Muscle of arm (tissue), 14 donors: ENCODE measurements at places on chromosomes 3 and 15. TPM values are rescaled to one million over a fixed set of nuclear protein-coding genes. Genes with fewer than 3 reads are reported as not detected.

Gene BFSP2
- polyA plus RNA-seq, result not detected

- DNase-seq, result no peak
Measured at GRCh38 chr3:110816008-110816407, 255.6 kb upstream of the NECTIN3 start.

DNA sequence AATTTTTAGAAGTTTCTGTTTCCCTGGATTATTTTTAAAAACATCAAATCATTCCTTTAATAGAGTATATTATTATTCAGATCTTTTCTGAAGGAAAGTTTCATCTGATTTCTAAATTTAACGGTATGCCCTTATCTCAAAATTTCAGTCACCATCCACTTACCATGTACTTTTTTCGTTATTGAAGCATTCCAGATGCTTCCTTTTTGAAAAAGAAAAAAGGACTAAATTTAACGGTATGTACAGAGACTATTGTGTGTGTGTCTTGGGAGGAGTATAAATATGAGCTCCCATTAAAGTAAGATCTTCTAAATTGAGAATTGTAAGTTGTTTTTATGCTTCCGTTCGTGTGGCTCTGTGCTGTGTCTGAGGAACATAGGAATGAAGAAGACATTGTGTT lies 517.4 kb upstream of the GOLIM4 start:
- DNase-seq, result no peak

Gene CLDN16
- 0.36 TPM for polyA plus RNA-seq

Gene SLC25A20
- 16.5 TPM for polyA plus RNA-seq

Gene MYD88
- polyA plus RNA-seq, result 22.6 TPM

GRCh38 chr3:132245552-132246142 lies 71.6 kb upstream of the ACP3 start:
- peak; percentile 34 for DNase-seq

DNA sequence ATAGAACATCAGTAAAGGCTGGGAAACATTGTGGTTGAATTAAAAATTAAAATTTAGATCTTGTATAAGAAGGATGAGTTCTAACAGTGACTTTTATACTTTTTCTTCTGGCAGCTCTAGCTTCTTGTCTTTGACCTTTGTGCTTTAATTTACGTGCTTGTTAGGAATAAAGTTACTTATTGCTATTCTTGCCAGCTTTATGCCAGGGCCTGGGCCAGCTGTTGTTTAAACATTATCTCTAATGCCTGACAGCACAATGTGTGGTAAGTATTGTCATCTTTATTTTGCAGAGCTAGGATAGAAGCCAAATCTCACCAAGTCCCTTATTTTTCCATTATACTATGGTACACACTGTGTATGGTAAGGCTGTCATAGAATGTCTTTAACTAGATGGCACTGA lies 766.7 kb upstream of the GOLIM4 start:
- DNase-seq, result no peak

Gene HIGD2B
- not detected for polyA plus RNA-seq

Gene PPP1R14D
- not detected for polyA plus RNA-seq

- DNase-seq, result no peak
Measured at GRCh38 chr3:134214239-134214638, 36.4 kb downstream of the RYK start.

- no peak for DNase-seq
Measured at GRCh38 chr3:175608911-175609310, 749.8 kb downstream of the NAALADL2 start.

- no peak for DNase-seq
Measured at GRCh38 chr15:26126070-26126469, 262.9 kb upstream of the ATP10A start.

- DNase-seq, result no peak
Measured at GRCh38 chr15:63434576-63435186, 53.0 kb upstream of the CA12 start.

DNA sequence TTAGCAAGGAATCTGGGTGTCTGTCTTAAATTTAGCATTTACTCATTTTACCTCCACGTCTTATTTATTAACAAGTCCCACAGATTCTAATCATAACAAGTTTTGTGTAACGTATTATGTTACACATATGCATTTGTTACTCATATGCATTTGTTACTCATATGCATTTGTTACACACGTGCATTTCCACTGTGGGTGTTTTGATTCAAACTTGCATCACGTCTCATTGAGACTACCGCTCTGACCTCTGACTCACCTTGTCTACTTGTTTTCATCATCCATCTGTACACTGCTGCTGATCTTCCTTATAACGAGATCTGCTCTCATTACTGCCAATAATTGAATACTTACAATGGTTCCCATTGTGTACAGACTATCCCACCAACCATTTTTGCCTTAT lies 1141.4 kb downstream of the TBL1XR1 start:
- no peak for DNase-seq

DNA sequence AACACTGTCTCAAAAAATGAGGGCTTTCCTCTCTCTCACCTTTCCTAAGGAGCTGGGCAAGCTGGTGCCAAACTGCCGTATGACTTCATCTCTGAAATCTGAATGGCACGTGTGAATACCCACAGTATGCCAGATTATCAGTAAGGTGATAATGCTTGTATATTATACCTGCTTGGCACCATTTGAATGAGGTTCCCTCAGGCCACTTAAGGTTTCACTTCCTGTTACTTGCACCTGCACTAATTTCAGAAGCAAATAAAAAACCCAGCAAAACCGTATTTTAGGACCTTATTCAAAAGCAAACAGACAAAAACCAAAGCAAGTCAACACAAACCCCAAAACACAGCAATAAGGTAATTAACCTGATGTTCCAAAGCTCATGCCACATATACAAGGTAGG lies 19.7 kb downstream of the FOXP1 start:
- DNase-seq, result no peak

Gene ARPP21
- polyA plus RNA-seq, result 290 TPM

- DNase-seq, result no peak
Measured at GRCh38 chr3:119145128-119145499, 851 bp upstream of the TEX55 start.

Gene TAGLN3
- polyA plus RNA-seq, result 3.0 TPM

Gene CKMT1A
- polyA plus RNA-seq, result 5.3 TPM

- no peak for DNase-seq
Measured at GRCh38 chr3:71784914-71785531, at the start of gene PROK2. PROK2 (minus strand) TSS chr3:71785148; CDS start chr3:71785052, 96 bp downstream.

GRCh38 chr15:60917461-60918145 lies 311.5 kb downstream of the RORA start:
- peak; percentile 39 for DNase-seq

- no peak for DNase-seq
Measured at GRCh38 chr3:64552966-64553365, 134.8 kb downstream of the ADAMTS9 start.

GRCh38 chr15:69929905-69930630 lies 167.6 kb downstream of the TLE3 start:
- no peak for DNase-seq

Gene TMEM212
- not detected for polyA plus RNA-seq

- no peak for DNase-seq
Measured at GRCh38 chr3:192841428-192841827, 76.2 kb downstream of the MB21D2 start.

DNA sequence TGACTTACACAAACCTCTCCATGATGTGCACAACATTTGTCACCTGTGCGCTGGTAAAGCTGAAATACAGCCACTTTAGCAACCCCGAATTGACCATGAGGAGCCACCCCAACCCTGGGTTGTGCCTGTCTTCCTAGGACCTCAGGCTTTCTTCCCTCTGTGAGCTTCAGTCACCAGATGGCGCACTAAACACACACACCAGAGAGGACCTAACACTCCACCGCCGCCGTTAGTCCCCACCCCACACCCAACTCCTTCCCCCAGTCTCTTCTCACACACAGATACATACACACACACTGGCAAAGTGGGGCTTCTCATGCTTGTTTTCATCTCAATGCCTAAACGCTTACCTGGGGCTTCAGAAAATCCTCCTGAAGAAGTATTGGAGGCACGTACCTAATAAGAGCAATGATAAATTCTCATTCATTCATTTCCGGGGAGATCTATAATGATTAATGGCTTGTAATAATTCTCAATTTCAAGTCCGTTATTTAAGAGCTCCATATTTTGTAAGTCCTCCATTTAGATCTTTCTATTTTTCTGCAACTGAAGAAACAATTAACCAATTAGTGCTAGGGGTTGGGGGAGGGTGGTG lies 2.1 kb upstream of the CCDC80 start:
- peak; percentile 89 for DNase-seq

Gene SMAD6
- 11.6 TPM for polyA plus RNA-seq

DNA sequence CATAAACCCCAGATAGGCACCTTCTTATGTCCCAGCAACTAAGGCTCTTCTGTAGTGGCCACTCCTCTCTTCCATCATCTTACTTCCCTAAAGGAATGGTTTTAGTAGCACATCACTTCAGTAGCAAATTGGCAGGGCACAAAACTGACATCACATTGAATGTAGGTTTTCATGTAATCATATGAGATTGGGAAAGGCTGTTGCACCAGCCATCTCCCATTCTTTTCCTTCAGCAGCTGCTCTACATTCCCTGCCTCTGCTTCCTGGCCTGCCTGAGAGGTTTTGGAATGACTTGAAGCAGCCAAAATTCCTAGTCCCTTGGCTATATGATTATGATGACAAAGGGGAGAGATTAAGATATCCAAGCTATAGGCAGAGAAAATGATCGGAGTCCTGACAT lies 36.5 kb downstream of the NSUN3 start:
- no peak for DNase-seq

GRCh38 chr3:149772861-149773260 lies 19.5 kb downstream of the ANKUB1 start:
- DNase-seq, result no peak

DNA sequence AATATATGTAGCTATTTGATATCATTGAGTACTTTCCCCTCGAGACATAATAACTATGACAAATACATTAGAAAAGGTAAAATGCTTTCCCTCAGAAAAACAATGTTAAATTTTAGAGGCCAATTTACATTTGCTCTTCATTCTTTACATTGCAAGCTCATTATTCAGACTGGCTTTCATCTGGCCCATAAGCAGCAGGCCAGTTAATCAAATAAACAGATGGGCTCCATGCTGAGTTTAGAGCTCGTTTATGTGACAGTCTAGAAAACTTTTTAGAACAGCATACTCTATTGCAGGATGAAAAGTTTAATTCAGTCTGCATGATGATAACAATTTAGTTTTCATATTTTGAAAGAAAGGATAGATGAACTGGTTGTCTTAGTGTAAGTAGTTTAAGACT lies 150.6 kb downstream of the DUT start:
- DNase-seq, result no peak

DNA sequence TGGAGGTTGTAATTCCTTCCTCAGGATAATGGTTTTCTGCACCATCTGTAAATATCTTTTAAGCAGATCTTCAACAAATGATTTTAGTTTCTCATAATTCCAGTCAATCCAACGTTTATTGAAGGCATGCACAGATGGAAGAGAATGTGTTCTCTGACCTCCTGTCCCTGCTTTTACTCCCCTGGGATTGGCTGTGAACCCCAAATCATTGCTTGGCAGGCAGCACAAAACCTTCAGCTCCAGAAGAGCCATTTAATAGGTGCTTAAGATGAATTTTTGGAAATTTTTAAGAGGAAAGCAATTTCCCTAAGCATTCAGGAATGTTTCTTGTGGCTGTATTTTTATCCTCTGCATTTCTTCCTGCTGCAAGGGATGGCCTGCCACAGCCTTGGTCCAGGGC lies 25.5 kb upstream of the THSD4 start:
- no peak for DNase-seq

- DNase-seq, result no peak
Measured at GRCh38 chr15:38843736-38844590, 279.3 kb upstream of the RASGRP1 start.

- DNase-seq, result no peak
Measured at GRCh38 chr15:82553846-82554245, 13.6 kb upstream of the RPS17 start.

DNA sequence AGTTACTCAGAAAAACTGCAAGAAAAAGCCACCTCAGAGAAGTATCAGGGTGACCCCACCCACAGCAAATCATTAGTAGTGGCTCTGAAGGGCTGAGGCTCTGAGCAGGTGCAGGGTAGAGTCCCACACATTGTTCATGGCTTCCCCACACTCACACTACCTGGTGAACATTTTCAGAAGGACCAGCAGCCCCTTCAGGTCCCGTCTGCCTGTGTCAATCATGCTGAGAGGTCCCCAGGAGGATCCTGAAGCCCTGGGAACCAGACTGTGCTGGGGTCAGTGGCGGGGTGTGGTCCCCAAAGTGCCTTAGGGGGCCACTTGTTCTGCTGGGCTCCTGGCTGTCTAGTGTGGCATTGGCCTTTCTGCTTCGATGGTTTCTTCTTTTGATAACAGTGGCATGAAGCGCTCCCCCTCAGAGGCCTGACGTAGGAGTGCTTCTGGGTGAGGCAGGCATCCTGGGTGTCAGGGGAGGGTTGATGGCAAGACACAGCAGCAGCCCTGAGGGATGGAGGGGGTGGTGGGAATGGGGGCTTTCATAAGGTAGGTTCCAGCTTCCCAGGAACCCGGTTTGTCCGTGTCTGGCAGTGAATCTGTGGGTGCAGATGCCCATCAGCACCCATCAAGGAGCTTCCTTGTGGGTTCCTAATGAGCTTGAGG lies 19.0 kb upstream of the FANCD2 start:
- no peak for DNase-seq

DNA sequence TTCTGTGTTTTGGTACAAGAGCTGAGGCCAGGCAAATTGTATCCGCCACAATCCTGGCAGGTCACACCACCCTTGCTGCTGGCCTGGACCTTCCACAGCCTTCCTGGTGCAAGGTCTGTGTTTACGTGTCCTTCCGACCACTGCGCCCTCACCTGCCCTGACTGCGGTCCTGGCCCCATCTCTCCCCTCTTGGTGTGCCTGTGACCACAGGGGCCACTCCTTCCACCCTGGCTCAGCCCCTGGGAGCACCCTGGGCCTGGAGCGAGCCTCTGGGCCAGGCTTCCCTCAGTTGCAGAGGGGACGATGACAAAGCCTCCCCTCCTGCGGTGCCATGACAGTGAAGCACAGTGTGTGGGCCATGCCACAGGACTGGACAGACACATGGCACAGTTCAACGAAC lies 104.5 kb downstream of the PLXNA1 start:
- DNase-seq, result no peak

DNA sequence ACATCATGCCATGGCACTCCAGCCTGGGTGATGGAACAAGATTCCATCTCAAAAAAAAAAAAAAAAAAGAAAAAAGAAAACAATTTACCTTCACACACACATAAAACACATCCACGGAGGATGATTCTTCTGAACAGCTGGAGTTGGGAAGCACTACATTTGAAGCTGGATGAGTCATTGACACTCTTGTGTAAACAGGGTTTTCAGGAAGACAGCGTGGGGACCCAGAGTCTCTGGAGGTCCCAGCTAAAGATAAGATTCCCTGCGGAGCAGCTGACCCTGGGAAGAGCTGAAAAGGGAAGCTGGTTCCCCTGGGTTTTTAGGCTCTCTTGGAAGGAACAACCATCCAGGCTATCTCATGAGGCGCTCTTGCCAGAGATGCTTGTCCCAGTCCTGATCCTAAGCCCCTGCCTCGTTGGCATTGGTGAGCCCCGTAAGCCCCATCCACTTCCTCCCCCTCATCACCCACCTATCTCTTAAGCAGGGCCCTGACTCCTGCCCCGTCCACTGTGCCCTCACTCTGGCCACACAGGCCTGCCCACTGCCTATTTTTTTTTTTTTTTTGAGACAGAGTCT lies 32.0 kb upstream of the FURIN start:
- no peak for DNase-seq
